M059J (cell line): ENCODE measurements at places on chromosomes 5 and 9.

- DNase-seq, result peak; percentile 17
Observed at GRCh38 chr5:122295138-122295537, 16.9 kb upstream of the SNCAIP start.

GRCh38 chr9:135985459-135985774 lies 24.2 kb upstream of the UBAC1 start:
- no peak for DNase-seq

GRCh38 chr5:33764786-33765185 lies 127.0 kb downstream of the ADAMTS12 start:
- no peak for DNase-seq

DNA sequence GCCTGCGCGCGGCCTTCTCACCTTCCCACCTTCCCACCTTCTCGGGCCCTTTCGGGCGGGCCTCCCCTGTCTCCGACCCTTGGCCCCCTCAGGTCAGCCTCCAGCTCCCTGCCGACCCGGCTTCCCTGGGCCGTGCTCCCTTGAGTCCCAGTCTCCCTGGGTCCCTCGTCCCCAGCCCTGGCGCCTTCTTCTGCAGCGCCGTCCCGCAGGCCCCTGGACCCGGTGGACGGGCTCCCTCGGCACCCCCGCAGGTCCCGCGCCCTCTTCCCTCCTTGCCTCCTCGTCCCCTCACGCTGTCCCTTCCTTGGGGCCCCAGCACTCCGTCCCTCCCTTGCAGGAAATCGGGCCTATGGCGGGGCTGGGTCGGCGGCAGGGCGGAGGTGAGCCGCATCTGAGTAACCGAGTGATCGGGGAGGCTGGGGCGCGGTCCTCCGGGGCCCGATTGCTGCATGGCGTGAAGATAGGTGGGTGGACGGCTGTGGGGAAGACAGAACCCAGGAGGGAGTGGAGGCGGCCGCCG lies 7.6 kb downstream of the ARPC5L start:
- peak; percentile 43 for DNase-seq

- no peak for DNase-seq
Observed at GRCh38 chr5:78515670-78516069, 132.9 kb downstream of the LHFPL2 start.

DNA sequence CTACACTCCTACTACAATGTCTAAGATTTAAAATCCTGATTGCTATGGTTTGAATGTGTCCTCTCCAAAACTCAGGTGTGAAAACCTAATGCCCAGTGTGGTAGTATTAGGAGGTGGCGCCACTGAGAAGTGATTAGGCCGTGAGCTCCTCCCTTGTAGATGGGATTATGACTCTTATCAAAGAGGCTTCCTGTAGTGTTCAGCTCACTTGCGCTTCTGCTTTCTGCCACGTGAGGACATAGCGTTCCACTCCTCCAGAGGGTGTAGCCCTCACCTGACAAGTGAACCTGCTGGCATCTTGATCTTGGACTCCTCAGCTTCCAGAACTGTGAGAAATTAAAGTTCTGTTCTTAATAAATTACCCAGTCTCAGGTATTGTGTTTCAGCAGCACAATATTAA lies 33.0 kb upstream of the WHRN start:
- DNase-seq, result no peak

DNA sequence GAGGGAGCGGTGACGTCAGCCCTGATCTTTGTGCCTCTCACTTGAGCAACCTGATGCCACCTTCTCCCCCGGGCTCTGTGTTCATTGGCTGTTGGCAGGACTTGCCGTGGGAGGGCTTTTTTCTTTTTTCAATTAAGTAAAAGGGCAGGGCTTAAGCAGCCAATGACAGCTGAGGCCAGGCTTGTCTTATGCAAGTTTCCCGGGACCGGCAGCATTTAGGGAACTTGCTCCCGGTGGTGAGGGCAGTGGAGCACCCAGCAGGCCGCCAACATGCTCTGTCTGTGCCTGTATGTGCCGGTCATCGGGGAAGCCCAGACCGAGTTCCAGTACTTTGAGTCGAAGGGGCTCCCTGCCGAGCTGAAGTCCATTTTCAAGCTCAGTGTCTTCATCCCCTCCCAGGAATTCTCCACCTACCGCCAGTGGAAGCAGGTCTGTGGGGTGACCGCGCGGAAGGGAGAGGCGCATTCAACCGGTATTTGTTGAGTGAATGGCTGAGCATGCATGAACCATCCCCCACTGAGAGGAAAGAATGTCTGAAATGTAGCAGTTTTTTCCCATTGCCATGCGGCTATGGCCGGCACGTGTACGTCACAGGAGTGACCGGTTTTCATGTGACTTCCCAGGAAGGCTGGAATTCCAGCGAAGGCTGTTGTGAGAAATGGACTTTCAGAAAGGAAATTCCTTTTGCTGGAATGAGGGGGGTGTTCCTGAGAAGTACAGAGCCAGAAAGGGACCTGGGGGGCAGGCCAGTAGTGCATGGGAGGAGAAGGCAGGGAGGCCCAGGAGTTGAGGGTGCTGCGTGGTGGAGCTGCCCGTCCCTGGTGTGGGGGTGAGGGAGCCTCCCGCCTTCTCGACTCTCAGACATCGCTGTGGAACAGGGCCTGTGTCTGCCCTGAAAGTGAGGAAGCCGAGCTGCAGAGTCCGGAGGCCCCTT lies 29.0 kb downstream of the PTGES2 start:
- peak; percentile 86 for DNase-seq

- no peak for DNase-seq
Observed at GRCh38 chr5:125236007-125236406, 489.6 kb upstream of the ZNF608 start.

- DNase-seq, result no peak
Observed at GRCh38 chr5:171689853-171690417, 95.7 kb upstream of the SMIM23 start.

GRCh38 chr9:72586388-72587130 lies 65.2 kb downstream of the TMC1 start:
- peak; percentile 97 for DNase-seq

DNA sequence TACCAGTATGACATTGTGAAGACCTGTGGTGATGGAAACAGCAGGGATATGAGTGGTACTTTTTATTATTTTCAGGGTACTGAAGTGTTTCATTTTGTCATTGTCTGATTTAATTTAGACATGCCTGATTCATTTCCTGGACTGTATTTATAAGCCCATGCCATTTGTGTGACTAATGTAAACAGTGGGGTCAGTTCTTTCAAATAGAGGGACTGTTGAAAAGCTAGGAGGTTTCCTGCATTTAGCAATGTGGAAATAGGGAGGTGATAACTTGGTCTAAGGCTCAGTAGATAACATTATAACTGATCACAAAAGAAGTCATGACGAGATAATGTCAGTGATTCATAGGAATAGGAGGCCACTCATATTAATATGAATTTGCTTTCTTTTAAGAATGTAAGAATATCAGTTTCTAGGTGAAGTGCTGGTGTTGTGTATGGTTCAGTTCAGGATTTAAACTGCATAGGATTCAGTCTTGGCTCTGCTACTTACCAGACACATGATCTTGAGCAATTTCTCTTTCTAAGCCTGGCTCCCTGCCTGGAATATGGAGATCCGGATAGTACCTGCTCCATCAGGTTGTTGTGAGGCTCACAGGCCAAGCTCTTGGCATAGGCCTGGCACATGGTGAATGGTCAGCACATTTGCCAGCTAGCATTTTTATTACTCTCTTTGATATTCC lies 7.5 kb downstream of the RASGRF2 start:
- peak; percentile 96 for DNase-seq

DNA sequence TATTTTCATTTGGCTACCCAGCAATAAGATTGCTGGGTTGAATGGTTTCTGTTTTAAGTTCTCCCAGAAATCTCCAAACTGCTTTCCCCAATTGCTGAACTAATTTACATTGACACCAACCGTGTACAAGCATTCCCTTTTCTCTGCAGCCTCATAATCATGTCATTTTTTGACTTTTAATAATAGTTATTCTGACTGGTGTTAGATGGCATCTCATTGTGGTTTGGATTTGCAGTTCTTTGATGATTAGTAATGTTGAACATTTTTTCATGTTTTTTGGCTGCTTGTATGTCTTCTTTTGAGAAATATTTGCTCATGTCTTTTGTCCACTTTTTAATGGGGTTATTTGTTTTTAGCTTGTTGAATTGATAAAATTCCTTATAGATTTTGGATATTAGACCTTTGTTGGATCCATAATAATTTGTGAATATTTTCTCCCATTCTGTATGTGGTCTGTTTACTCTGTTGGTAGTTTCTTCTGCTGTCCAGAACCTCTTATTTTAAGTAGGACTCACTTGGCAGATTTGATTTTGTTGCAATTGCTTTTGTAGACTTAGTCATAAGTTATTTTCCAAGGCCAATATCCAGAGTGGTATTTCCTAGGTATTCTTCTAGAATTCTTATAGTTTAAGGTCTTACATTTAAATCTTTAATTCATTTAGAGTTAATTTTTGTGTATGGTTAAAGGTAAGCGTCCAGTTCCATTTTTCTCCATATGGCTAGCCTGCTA lies 793.7 kb downstream of the BRINP1 start:
- peak; percentile 44 for DNase-seq
